Stimulated activated CD8-positive, alpha-beta memory T cell treated with anti-CD3 and anti-CD28 coated beads, Interleukin-12 subunit alpha, Interleukin-12 subunit beta, amount 100 ng/mL, for 1 hour (primary cell): ENCODE measurements at places on chromosomes 11 and 22.

DNA sequence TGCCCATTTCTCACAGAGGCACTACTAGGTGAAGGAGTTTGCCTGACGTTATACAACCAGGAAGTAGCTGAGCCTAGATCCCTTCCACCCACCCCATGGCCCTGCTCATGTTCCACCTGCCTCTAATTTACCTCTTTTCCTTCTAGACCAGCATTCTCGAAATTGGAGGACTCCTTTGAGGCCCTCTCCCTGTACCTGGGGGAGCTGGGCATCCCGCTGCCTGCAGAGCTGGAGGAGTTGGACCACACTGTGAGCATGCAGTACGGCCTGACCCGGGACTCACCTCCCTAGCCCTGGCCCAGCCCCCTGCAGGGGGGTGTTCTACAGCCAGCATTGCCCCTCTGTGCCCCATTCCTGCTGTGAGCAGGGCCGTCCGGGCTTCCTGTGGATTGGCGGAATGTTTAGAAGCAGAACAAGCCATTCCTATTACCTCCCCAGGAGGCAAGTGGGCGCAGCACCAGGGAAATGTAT, 14.1 kb downstream of the PIK3IP1 start:
- no peak for DNase-seq

DNA sequence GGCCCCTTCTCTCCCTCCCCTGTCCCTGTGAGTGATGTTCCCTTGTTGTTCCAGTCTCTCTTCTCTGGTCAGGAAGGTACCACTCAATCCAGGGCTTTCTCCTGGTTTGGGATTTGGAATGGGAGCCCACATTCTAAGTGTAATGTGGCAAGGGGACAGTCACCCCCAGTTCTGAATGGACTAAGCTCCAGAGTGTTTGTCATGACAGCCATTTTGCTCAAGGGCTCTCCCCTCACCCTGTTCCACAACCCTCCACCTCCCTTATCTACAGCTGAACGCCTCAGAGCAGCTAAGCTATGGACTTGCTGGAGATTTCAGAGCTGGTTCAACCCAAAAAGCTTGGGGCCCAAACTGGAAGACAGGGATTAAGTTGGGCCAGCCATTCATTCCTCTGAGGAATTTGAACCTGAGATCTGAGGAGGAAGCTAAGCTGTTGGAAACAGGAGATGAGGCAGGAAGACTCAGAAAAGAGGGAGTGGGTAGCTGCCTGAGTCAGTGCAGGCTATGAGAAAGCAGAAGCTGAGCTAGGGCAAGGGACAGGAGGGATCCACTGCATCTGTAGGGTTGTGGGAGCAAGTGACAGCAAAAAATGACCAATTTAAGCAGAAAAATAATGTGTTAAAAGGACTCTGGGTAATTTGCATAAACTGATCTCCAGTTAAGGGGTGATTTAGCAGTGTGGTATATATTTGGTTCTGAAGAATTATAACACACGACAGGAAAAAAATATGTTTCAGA, 22.9 kb upstream of the FCHSD2 start:
- no peak for DNase-seq

DNA sequence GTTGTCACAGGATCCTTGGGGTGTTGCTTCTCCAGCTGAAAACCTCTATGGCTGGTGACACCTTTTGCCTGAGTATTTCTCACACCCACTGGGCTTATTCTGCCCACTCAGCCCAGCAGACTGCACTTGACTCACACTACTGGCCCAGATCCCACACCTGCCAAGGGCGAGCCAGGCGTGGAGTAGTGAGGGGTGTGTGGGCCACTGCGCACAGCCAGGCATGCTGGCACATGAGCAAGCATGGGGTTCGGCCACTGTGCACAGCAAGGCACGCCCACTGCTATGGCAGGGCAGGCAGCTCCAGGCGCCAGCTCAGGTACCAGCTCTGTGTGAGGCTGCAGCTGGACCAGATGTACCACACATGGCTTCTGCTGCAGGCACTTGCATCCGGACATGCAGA, 116.5 kb upstream of the MTNR1B start:
- DNase-seq: no peak

- DNase-seq: no peak
Measured at GRCh38 chr11:35304386-35304775, 115.0 kb downstream of the SLC1A2 start.

DNA sequence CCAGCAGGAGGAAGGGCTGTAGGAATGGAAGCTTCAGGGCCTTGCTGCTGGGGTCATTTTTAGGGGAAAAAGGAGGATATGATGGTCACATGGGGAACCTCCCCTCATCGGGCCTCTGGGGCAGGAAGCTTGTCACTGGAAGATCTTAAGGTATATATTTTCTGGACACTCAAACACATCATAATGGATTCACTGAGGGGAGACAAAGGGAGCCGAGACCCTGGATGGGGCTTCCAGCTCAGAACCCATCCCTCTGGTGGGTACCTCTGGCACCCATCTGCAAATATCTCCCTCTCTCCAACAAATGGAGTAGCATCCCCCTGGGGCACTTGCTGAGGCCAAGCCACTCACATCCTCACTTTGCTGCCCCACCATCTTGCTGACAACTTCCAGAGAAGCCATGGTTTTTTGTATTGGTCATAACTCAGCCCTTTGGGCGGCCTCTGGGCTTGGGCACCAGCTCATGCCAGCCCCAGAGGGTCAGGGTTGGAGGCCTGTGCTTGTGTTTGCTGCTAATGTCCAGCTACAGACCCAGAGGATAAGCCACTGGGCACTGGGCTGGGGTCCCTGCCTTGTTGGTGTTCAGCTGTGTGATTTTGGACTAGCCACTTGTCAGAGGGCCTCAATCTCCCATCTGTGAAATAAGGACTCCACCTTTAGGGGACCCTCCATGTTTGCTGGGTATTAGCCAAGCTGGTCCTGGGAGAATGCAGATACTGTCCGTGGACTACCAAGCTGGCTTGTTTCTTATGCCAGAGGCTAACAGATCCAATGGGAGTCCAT, 14.1 kb downstream of the IL10RA start:
- no peak for DNase-seq

DNA sequence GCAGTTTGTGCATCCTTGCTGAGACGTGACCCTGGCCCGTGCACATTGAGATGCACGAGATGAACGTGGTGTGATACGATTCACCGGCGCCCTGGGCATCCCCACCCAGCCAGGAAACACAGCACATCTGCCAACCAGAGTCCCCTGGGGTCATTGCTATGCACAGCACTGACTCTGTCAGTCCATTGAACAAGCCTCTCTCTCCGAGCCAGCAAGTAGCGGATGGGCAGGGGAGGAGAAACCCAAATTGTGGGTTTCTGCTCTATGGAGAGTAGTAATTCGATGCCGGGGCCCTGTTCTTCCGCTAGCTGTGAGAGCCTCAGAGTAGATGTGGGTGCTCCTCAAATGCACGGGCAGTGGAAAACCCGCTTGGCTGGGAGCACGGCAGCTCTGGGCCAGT, 85.1 kb downstream of the ARHGAP8 start:
- DNase-seq: no peak

DNA sequence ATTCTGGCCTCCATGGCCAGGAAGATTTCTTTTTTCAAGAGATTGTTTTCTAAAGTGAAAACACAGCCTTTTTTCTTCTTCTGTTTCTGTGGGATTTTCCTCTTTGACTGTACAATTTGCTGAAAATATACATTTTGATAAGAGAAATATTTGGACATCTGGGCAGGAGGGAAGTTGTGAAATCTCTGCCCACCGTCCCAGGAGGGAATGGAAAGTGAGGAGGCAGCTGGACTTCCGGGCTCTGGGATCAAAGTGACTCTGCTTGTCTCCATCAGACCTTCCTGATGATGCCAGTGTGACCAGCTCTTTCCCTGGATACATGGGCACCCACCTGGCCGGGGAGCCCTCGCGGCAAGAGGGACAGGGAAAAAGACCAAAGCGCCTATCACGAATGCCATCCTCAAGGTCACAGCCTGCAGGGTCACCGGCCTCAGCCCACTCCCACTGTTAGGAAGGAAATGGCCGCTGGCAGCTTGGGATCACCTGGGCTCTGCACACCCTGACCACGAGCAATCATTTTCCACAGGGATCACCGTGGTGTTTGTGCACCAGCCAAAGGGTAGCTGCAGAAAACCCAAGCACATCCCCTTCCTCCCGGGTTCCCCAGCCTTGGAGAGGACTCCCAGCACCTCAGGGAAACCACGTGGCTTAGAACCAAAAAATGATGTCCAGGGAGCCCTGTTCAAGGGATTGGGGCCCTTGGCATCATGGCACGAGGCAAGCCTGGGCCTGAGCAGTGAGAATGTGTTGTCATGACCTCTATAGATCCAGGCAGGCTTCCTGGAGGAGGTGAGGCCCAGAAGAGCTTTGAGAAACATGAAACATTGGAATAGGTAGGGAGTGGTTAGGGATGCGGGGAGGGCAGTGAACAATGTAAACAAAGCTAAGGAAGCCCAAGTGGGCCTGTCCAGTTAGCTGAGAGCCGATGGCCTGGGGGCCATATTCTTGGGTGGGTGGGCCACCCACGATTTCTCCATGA, 29.1 kb upstream of the CCND1 start:
- DNase-seq: no peak

DNA sequence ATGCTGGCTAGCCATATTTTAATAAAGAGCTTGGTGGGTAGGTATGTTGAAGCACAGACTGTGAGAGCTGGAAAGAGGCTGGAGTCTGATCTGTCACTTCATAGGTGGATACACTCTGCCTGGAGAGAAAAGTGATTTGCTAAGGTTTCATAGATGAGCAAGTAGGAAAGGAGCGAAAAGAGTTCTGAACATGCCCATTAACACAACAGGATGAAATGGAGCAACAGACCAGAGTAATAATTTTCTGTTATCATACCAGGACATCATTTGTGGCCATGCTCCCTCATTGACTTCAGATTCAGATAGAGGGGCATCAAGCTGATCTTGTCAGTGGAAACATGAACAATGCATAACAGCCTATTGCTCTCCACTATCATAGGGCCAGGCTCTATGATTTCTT, 452.9 kb downstream of the JRKL start:
- no peak for DNase-seq

GRCh38 chr11:17651681-17652080, 67.7 kb upstream of the MYOD1 start:
- no peak for DNase-seq

GRCh38 chr11:313304-313786, 495 bp upstream of the IFITM1 start:
- DNase-seq: no peak

DNA sequence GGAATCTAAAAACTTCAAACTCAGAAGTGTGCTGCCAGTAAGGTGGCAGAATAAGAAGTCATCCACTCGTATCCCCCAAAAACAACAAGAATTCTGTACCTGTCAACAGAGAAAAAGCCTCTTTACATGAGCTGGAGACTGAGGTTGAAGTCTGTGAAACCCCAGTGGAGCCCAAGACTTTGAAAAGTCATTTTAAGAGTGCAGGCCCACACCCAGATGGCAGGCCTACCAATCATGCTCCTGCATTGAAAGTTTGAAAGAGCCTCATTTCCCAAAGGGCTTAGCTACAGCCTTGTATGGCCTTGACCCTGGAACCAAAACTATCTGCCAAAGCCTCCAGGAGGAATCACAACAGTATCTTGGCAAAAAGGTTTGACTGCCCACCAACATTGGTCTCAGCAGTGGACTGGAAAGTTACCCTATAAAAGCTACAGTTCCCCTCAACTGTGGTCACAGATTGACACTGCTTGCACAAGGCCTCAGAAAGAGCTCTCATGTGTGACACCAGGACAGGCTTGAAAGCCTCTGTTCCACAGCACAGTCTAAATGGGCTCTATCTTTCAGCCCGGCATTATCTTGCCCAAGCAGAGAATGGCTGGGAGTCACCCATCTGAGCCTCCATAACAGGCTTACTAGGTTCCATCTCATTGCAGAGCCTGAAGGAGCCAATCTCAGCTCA, 47.7 kb downstream of the SLC22A9 start:
- DNase-seq: no peak

- no peak for DNase-seq
Measured at GRCh38 chr11:3954448-3955298, 99.2 kb downstream of the STIM1 start.
